ENCODE measurements at places on chromosomes 11 and 22.

GRCh38 chr11:47441421-47441820 lies 7.5 kb downstream of the RAPSN start:
- no peak for DNase-seq

DNA sequence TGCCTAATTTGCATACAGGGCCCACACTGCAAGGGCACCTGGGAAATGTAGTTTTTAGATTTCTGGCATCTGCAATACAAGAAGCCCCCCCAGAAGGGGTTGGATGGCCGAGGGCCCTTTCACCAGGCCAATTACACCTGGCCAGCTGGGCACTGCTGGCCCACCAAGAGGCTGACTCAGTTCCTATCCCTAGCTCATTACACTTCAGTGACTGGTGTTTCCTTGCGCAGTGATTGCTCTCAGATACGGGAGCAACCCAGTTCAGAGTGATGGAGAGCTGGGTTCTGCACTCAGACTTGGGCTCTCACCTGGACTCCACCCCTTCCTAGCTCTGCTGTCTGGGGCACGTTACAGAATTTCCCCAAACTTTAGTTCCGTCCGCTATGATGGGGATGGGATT lies 81.1 kb upstream of the SHANK2 start:
- DNase-seq, result no peak

GRCh38 chr11:67639438-67639859 lies at the start of gene TBX10:
TSS of gene TBX10 (minus strand) at chr11:67639763. CDS start at chr11:67639472, 291 bp downstream.
- no peak for DNase-seq

- DNase-seq, result peak; percentile 77
These were observed 696 bp upstream of the MARK2 start for GRCh38 chr11:63838150-63838677.

DNA sequence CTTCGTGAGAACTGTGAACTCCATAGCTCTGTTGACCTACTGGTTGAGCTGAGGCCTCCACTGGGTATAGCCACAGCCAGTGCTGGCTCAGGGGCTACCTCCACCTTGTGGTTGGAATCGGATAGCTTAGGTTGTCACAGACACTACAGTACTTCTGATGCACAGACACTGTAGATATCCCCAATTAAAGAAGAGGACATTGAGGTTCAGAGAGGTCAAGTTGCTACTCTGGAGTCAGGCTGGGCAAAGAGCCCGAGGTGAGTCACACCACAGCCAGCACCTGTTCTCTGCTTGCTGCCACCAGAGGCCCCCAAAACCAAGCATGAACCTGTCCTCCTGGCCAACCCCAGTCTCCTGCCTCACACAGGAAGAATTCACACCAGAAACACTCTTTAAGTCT lies 5.4 kb downstream of the UFD1 start:
- no peak for DNase-seq

GRCh38 chr11:92304271-92304670 lies 79.7 kb downstream of the FAT3 start:
- DNase-seq, result no peak

DNA sequence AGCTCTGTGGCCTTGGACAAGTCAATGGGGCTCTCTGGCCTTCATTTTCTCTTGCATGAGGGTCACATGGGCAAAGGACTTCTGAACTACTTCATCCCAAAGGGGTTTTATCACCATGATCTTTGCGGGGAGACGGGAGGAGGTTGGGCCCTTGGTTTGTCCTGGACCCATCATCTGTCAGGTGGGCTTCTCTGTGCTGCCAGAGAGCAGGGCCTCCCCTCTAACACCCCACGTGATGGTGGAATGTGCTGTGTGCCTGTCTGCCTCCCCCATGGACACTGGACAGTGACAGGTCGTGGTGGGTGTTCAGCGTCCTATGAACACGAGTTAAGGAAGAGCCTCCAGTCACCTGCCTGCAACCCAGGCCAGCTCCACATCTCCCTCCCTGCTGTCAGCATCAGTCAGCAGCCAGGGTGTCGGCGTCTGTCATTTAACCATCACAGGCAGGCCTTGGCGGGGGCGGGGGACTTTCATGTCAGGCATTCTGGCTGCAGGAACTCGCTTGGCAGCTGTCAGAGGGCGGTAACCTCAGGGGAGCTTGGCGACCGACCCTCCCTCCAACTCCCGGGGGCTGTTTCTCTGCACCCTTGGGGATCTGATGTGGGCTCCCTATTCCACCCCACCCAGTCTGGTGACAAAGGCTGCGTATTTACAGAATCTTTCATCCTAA lies 2.6 kb upstream of the SUN2 start:
- no peak for DNase-seq

Measured in right cardiac atrium (tissue), 5 donors.